Activated naive CD4-positive, alpha-beta T cell treated with anti-CD3 and anti-CD28 coated beads, Interleukin-2, amount 50 U/mL, for 16 hours (primary cell): ENCODE measurements at places on chromosomes 12 and 14.

DNA sequence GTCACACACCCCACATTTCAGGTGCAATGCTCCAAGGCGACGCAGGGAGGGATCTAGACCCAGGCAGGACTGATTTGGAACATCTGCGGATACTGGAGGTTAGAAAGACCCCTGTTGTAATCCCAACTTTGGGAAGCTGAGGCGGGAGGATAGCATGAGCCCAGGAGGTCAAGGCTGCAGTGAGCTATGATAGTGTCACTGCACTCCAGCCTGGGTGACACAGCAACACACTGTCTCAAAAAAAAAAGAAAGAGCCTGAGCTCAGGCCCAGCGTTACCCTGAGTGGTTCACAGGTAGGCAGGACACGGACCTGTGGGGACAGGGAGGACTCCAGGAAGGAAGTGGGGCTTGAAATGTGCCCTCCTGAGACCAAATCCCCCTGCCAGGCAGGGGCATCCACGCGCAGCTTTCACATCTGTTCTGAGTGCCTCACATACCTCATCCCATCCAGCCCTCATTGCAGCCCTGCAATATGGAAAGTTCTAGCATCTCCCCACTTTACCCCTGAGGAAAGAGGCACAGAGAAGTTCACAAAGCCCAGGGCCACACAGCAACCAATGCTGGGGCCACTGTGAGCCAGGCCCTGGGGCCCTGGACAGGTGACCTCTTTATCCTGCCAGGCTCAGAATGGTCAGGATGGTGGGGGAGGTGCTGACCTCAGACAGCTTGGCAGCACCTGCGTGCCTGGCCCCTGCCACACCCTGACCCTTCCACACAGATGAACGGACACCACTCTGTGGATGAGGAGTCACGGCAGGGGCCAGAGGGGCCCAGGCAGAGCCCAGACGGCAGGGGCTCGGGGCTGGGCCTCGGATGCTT lies 34.1 kb downstream of the CCDC85C start:
- no peak for DNase-seq

GRCh38 chr12:120856980-120857379 lies 47.2 kb downstream of the SPPL3 start:
- no peak for DNase-seq

GRCh38 chr14:94648801-94649200 lies 36.6 kb downstream of the SERPINA3 start:
- no peak for DNase-seq

DNA sequence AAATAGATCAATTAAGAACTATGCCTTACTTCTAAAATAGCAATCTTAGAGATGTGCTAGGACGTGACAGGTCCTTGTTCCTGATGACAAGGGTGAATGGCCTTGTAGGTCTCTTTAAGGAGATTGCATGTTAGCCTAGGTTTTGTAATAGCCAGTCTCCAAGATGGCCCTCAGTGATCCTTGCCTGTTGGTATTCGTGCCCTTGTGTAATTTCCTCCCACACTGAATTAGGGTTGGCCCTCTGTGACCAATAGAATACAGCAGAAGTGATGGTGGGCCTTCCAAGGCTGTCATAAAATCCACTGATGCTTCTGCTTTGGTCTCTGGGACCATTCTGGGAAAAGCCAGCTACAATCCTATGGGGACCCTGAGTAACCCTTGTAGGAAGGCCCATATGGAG lies 38.2 kb upstream of the SNX6 start:
- DNase-seq, result no peak

GRCh38 chr14:53516261-53516774 lies 363.2 kb upstream of the DDHD1 start:
- DNase-seq, result no peak

DNA sequence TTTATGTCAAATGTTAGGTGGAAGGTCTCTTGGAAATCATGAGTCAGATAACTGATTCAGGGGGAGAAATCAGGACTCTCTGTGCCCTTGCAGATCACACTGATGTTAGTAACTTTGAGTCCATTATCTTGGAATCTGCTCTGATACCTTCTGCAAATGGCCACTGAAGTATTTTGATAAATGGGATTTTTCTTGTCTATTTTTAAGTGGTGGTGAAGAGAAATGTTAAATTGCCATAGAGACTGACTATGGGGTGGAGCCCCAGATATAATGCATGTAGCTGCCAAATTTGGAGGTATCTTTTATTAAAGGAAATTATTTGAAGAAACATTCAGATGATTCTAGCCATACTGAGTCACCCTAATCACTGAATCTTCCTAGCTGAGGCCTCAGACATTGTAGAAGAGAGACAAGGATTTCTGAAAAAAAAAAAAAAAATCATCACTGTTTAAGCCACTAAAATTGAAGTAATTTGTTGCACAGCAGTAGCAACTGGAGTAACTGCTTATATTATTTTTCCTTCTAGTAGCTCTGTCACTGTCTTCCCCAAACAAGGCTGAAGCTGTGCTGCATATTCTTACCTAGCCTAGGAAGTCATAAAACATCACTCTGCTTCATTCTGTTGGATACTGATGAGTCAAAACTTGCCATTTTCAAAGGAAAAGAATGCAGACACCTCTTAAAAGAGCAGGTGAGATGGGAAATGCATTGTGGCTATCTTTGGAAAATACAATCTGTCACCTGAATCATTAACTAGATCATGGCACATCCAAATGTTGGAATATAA lies 36.0 kb upstream of the CLEC14A start:
- DNase-seq, result no peak

- no peak for DNase-seq
Observed at GRCh38 chr12:64912516-64913255, 88.2 kb downstream of the TBC1D30 start.

- no peak for DNase-seq
Observed at GRCh38 chr14:100214770-100215083, 24.2 kb upstream of the YY1 start.

DNA sequence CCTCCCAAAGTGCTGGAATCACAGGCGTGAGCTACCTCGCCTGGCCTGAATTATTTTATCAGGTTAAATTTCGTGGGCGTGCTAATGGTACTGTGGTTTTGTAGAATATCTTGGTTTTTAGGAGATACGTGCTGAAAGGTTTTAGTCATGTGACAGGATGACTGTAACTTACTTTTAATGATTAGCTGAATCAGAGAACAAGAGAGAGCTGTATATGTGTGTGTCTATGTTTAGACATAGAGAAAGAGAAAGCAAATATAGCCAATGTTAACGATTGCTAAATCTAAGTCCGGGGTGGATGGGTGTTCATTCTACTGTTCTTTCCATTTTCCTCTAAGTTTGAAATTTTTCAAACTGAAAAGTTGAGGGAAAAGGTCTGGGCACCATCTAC lies 9.2 kb upstream of the PNMA1 start:
- DNase-seq, result no peak

GRCh38 chr14:49623941-49624839 lies 3.6 kb downstream of the MGAT2 start:
- no peak for DNase-seq

DNA sequence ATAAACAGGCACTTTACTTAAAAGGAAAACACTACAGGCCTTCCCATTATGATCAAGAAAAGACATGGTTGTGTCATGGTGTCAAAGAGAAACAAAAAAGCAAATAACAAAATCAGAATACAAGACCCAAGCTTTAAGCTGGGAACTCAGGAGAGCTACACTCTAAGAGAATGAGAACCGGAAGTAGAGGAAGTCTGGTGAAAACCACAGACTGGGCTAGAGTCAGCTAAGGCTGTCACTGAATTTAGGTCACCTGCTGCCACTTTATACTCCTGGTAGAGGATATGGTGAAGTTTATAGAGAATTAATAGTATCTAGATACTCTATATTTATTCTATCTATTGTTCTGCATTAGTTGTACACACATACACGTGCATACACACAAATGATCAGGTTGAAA lies 971.7 kb downstream of the FLRT2 start:
- no peak for DNase-seq

GRCh38 chr12:83537428-83538053 lies 850.8 kb downstream of the TMTC2 start:
- no peak for DNase-seq

GRCh38 chr12:101305226-101305779 lies 25.4 kb downstream of the UTP20 start:
- DNase-seq, result no peak

DNA sequence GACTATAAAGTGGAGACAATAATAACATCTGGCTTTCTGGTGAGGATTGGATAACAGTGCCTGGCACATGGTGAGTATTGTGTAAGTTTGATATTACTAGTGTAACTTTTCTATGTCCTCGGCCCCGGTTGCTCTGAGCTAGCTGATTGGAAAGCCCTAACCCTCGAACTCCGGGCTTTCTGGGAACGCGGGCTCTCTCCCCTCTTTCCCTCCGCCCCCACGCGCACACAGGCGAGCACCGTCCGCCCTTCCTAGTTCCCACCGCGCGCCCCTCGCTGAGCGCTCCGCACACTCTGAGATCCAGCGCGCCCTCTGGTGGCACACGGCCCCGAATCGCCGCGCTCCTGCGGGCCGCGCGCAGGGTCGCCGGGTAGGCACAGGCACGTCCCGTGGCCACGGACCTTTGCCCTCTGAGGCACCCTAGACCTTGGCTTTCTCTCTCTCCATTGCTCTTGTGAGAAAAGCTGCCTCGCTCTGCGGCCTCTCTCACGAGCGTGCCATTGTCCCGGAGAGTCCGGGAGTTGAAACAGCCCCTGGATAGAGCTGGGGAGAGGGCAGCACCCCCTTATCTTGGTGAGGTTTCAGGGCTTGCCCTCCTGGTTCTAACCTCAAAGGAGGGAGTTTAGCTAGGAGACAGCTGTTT lies 23.2 kb upstream of the ESRRB start:
- peak; percentile 58 for DNase-seq

DNA sequence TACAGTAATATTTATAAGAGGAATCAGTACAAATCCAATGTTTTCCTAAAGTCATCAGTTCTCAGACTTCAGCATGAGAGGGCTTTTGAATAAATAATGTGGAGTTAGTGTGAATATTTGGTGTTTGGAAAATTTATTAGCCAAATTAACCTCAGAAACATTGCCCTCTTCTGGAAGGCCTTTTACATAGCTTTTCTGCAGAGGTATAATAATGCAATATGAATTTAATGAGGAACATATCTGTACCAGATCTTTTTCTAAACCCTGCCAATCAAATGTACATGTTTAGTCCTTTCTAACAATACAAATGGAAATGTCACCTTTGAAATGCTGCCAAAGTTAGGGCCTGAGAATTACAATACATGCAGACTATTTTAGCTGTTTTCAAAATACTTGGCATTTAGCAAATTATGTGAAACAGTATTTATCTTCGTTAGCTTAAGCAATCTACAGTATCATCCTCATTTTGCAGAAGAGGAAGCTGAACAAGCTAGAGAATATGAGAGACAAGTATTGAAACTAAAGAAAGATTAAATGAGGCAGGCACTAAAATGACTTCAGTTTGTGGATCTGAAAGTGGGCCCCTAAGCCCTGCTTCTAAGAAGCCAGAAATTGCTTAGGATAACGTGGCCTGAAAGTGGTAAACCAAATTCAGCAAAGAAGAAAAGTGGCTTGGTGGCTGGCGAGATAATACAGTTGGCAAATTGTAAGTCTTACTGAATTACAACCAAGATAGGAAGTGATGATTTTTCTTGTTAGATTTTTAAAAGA lies 60.4 kb upstream of the MANSC4 start:
- no peak for DNase-seq

DNA sequence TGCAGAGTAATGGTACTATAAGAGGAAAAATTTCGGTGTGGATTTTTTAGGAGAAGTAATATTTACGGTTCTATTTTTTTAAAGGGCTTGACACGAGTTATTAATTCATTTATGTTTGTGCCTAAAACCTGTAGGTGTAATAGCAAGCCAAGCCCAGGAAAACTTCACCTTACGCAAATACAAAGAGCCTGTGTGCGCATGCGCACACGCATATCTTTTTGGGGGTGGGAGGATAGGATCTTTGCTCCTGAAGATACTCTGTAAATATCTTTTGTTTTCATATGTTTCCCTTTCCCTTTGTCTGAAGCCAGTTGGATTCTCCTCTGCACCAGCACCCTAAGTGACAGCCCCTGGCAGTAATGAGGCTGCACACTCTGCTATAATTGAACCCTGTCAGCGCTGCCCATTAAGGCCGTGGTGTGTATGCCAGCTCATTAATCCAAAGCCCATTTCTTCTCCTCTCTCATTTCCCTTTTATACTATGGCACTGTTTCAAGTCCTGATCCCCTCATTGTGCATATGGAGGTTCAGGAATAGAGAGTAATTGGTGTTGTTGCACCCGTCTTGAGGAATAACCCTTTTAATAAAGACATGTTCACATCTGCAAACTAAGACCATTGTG lies 327.2 kb upstream of the E2F7 start:
- no peak for DNase-seq

DNA sequence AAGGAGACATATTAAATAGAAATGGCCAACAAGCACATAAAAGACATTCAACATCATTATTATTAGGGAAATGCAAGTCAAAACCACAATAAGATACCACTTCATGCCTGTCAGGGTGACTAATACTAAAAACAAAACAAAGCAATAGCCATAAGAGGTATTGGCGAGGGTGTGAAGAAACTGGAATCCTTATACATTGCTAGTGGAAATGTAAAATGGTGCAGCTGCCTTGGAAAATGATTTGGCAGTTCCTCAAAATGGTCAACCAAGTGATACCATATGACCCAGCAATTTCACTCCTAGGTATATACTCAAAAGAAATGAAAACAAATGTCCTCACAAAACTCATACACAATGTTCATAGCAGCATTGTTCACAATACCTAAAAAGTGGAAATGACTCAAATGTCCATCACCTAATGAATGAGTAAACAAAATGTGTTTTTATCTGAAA lies 27.0 kb downstream of the GPR135 start:
- DNase-seq, result no peak
